ENCODE measurements at places on chromosomes 2 and 18.

GRCh38 chr2:215137741-215138340 is 585 bp downstream of the ABCA12 start:
- DNase-seq, result no peak

DNA sequence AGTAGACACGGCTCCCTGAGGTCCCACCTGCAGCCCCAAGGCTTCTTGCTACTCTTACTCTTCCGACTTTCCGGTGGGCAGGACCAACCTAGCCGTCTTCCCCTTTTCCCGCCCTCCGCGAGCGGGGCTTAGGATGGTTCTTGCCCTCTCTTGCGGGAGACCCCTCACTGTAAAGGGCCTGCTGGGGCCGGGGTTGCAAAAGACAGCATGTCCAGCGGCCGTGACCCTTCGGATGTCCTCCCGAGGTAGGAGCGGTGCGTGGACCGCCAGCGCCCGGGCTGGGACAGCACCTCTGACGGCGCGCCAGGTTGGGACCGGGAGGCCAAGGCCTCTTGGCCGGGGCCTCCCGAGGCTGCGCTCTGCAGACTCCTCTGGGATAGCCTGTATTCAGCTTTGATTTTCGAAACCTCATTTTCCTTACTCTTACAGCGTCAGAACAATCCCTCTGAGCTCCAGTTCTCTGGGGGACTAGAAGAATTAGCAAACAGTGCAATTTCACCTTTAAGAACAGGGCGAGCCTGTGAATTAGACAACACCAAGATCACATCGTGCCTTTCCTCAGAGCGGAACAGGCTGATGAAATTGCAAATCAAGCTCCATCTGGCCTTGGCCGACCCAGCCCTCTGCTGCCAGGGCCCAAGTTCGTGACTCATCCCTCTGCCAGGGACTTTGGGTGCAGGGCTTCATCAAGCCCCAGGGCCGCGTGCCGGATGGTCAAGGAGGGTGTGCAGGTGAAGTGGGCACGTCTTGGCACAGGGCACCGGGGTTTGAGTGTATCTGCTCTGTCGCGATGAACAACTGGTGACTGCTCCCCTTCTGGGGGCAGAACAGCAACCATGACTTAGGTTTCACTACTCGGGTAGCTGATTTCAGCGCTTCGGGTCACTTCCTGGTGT is 777 bp downstream of the MOCOS start:
- no peak for DNase-seq

- DNase-seq, result no peak
Measured at GRCh38 chr2:14285812-14286211, 346.7 kb upstream of the LRATD1 start.

DNA sequence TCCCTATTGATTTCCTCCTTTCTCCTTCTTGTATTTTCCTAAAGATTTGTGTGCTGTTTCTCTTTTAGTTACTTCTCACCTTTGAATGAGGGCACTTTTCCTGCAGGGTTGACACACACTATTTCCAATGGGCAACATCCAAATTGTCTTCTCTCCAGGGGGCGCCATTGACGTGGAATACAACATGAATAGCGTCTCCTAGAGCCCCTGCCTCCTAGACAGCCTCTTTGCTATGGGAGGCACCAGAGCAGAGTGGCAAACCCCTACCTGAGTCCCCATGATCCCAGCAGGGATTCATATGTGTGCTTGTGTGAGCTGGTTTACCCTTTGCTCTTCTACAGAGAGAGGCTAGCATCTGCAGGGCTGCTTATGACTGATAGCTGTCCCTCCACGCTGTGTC is 61.3 kb upstream of the ITSN2 start:
- DNase-seq, result no peak

- DNase-seq, result no peak
Measured at GRCh38 chr18:39421276-39421675, 1855.7 kb upstream of the CELF4 start.

- no peak for DNase-seq
Measured at GRCh38 chr2:198134293-198134955, 330.0 kb downstream of the PLCL1 start.

GRCh38 chr18:47719096-47719780 is 211.2 kb downstream of the SMAD2 start:
- no peak for DNase-seq

DNA sequence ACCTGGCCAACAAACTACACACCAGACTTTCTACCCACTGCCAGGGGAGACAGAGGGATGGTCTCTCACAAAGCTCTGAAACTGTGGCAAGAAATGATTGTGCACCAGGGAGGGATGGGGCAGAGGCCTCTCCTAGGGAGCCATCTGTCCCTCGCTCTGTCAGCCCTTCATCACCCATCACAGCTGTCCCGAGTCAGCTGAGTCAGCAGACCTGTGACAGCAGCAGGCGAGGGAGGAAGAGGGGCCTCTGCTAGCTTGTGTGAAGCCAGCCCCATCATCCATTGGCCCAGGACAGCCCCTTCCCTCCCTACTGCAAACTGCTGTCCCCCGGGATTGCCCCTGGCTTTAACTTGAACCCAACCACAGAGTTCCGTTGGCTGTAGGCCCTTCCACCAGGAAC is 5.0 kb downstream of the SH2D6 start:
- no peak for DNase-seq

DNA sequence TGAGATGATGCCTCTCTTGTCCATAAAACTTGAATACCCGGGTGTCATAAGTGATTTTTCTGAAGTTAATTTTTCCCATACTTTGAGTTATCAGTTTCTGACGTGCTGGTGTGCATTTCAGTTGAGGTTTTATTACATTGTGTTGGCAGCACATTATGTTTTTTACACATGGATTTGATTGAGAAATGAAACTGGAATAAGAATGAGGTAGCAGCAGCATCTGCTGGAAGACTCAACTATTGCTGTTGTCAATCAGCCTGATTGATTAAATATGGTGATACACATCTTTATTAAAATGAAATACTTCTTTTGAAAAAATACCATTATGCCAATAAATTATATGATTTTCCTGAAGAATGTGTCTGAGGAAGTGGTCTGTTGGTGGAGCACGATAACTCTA is 60.5 kb downstream of the INSIG2 start:
- no peak for DNase-seq

- DNase-seq, result no peak
Measured at GRCh38 chr2:224520064-224520463, 65.1 kb downstream of the CUL3 start.

- no peak for DNase-seq
Measured at GRCh38 chr2:10919410-10919770, 7.7 kb downstream of the KCNF1 start.

GRCh38 chr2:38371235-38371634 is 5.8 kb downstream of the ATL2 start:
- no peak for DNase-seq

DNA sequence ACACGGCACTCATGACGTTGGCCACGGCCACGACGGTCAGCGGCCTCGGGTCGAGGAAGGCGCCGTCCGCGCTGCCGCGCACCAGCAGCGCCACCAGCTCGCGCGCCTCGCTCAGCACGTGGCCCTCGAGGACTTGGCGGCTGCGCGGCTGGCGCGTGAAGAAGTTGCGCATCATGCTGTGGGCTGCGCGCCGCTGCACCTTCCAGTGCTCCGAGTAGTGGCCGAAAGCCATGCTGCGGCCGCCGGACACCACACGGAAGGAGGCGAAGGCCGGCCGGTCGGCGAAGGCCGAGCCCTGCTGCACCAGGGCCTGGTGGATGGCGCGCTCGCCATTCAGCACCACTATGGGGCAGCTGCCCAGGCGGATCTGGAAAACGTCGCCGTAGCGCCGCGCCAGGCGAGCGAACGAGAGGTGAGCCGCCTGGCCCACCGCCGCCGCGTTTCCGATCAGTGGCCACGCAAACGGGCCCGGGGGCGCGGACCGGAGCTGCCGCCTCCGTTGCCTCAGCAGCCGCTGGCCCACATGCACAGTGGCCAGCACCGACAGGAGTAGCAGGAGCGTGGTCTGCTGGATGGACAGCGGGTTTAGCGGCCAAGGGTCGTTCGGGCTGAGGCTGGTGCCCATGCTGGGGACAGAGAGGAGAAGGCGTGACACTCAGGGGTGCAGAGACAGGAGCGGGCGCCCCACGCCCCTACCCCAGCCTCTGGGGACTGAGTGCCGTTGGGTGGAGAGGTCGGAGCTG is 1.0 kb downstream of the CYP1B1 start:
- DNase-seq, result no peak

GRCh38 chr2:33133454-33133952 is 186.8 kb downstream of the LTBP1 start:
- DNase-seq, result no peak

GRCh38 chr18:60892441-60892840 is 440.8 kb upstream of the CDH20 start:
- DNase-seq, result no peak

- DNase-seq, result no peak
Measured at GRCh38 chr2:96866149-96866548, 3.7 kb downstream of the SEMA4C start.

GRCh38 chr2:168988755-168989154 is 42.4 kb downstream of the ABCB11 start:
- no peak for DNase-seq

DNA sequence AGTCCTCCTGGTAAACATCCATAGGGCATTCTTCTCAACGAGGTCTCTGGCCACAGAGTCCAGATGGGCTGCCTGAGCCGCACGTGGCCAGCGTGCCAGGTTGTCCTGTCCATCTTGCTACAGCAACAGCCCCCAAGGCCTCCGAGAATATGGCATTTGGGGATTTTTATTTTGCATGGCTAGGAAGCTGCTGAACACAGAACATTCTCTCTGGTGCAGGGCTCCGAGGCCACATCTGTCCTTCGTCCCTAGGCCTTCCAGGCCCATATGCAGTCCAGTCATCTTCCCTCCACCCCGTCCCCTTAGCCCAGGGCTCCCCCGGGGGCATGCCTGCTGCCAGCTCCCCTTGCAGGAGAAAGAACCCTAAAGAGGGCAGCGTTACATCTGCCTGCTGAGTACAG is 2.3 kb downstream of the HDAC4 start:
- no peak for DNase-seq

DNA sequence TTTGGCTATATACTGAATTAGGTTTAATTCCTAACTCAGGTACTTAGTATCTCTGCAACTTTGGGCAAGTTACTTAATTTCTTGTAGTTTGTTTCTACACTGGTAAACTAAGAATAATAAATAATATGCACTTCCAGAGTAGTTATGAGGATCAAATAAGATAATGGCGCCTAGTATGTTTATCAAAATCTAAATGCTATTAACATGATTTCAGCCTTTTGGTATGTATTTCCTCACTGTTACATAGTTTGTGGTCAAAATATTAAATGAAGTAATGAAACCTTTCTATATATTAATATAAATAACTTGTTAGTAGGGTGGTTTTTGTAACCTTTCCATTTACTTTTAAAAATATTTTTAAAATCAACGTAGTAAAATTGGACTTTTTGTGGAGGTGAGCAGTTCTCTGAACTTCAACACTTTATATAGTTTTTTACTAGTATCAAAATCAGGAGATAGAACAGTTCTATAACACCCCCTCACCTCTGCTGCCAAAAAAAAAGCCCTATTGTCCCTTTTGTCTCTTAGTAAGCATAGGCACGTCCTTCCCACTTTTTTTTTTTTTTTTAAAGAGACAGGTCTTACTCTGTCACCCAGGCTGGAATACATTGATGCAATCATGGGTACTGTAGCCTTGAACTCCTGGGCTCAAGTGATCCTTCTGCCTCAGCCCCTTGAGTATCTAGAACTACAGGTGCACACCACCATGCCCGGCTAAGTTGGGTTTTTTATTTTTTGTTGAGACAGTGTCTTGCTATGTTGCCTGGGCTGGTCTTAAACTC is 44.8 kb downstream of the RAB3GAP1 start:
- no peak for DNase-seq

DNA sequence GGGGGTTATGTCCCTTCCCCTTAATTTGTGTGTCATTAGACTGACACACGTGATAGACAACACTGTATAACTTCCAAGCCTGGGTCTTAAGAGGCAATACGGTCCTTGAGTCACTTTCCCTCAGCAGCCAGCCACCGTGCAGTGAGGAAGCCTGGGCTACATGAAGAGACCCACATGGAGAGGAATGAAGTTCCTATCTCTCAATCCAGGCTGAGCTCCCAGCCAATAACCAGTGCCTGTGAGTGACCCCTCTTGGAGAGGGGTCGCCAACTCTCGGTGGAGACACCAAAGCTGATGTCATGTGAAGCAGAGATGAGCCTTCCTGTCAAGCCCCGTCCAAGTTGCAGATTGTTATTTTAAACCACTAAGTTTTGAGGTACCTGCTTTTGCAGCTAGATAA is 5.7 kb upstream of the WDSUB1 start:
- DNase-seq, result no peak

DNA sequence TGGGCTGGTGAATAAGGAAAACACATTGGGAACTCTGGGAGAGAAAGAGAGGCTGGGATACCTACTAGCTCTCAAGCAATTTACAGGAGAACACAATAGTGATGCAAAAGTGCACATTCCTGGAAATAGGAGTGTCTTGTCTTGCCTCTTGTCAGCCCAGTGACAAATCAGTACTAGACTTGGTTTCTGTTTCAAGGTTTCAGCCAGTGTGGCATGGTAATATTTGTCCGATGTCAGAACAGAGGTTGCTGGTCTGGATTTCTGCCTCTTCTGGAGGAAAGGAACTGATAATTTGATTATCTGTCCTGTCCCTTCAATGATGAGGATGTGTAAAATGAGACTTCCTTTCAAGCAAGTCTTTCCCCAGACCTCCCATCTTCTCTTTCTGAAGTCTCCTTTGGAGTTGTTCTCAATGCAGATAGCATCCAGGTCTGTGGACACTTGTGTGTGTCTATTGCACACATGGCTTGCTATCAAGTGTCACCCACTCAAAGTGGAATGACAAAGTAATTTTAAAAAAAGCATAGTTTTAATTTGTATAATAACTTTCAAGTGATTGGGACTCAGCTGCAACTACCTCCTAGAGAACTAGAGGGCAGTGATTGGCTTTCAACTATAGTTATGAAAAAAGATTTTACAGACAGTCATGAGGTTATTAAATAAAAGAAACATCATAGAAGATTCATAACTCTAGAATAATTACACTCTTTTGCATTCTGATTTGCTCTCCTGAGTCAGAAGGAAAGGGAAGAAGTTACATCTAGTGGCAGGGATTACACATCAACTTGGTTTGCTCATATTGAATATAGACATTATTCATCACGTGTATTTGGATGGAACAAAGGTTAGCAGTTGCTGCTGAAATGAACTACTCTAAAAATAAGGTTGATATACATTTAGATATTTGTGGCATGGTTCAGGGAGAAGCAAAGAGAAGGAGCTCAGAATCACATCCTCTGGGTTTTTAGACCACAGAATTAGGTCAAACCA is 4.5 kb downstream of the GPR39 start:
- DNase-seq, result no peak
